Vagina (tissue), 2 donors: ENCODE measurements at places on chromosomes 1 and 21.
A peak's percentile ranks its signal among the peaks of the same experiment; 100 is the strongest.

DNA sequence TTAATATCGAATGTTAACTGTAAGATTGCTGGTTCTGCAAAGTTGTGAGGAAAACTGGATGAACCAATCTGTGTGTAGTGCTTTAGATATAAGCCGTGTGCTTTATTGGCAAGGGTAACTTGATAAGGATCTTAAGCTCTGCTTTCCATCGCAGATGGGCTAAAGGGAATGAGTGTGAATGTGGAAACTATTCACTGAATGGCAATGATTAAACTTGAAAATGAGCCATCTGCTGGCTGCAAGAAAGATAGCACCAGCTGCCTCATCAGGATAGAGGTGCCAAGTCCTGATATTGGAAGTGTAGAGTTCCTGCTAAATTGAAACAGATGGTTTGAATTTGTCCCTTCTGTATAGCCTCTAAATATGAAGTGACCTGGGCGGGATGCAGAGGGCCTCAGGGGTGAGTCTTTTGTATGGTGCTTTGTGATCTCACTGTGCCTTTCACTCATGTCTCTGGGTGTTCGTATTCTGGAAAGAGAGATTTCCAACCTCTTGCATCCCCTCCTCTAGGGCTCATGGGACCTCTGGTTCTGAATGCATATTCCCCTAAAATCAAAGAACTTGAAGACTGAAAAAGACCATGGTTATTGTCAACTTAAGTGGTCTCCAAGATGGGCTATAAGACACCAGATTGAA is 9.2 kb downstream of the FCRL3 start:
- H3K27me3 ChIP-seq: no peaks in the 10 kb centered on the region
- DNase-seq: no peak
- no peak overlapping the region for H3K27ac ChIP-seq
- no peak overlapping the region for H3K4me3 ChIP-seq

GRCh38 chr1:114758256-114758832 is 560 bp upstream of the CSDE1 start:
- H3K27me3 ChIP-seq: no peaks in the 10 kb centered on the region
- H3K36me3 ChIP-seq: no peaks in the 10 kb centered on the region
- H3K27ac ChIP-seq: peak overlapping the region; percentile 100
- no peak for DNase-seq
- peaks cover 37% of the 10 kb centered on the region for H3K4me1 ChIP-seq

GRCh38 chr21:34606621-34607020 is 8.3 kb downstream of the RCAN1 start:
- no peaks in the 10 kb centered on the region for H3K27me3 ChIP-seq
- DNase-seq: no peak
- no peak overlapping the region for H3K27ac ChIP-seq
- no peaks in the 10 kb centered on the region for H3K4me1 ChIP-seq
- no peak overlapping the region for H3K4me3 ChIP-seq

DNA sequence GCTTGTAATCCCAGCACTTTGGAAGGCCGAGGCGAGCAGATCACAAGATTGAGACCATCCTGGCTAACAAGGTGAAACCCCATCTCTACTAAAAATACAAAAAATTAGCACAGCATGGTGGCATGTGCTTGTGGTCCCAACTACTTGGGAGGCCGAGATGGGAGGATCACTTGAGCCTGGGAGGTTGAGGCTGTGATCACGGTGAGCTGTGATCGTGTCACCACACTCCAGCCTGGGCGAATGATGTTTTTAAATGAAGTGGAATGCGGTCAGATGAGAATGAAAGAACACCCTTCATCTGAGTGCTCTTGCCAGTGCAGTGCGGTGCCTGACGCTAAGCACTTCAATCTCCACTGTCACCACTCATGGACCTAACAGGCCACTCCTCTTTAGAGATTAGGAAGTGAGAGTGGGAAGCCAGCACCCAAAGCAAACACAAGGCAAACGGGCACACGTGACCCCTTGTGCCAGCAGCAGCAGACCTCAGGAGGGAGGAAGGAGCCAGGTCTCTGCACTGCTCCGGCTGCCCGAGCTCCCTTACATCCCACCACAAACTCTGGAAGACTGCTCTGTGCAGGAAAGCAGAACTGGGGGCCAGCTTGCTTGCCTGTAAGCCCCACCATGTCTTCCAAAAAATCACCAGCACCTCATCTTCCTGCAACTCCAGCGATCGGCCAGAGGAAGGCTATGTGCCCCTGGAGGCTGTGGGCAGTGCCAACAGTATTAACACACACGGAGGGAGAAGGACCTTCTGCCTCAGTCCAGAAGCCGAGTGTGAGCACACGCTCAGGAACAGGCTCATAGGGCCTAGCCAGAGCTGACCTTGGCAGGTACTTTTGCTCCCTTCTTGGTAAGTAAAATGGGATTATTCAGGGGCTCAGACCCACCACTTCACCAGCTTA is 9.7 kb downstream of the CTNNBIP1 start:
- peaks cover 27% of the 10 kb centered on the region for H3K4me1 ChIP-seq
- H3K27ac ChIP-seq: no peak overlapping the region
- H3K27me3 ChIP-seq: no peaks in the 10 kb centered on the region
- no peak overlapping the region for H3K4me3 ChIP-seq
- H3K36me3 ChIP-seq: no peaks in the 10 kb centered on the region

- peak overlapping the region; percentile 88 for H3K27ac ChIP-seq
- H3K36me3 ChIP-seq: no peaks in the 10 kb centered on the region
- no peak for DNase-seq
- H3K4me1 ChIP-seq: peaks cover 17% of the 10 kb centered on the region
These were observed 479 bp upstream of the SNX7 start for GRCh38 chr1:98660940-98661543.
